ENCODE measurements at places on chromosomes 6 and 20.

GRCh38 chr6:84568971-84569370 lies 195.4 kb downstream of the TBX18 start:
- no peak for DNase-seq

- no peak for DNase-seq
Measured at GRCh38 chr6:128720891-128721290, 162.0 kb upstream of the LAMA2 start.

DNA sequence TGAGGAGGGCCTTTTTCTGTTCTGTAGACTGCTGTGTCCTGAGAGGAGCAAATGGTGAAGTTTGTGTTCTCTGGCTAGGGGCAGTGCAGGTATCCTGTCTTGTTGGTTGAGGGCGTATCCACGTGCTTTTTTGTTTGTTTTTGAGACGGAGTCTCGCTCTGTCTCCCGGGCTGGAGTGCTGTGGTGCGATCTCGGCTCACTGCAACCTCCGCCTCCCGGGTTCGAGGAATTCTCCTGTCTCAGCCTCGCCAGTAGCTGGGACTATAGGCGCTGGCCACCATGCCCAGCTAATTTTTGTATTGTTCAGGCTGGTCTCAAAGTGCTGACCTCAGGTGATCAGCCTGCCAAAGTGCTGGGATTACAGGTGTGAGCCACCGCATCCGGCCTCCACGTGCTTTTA lies 10.8 kb upstream of the PXDC1 start:
- DNase-seq, result no peak

DNA sequence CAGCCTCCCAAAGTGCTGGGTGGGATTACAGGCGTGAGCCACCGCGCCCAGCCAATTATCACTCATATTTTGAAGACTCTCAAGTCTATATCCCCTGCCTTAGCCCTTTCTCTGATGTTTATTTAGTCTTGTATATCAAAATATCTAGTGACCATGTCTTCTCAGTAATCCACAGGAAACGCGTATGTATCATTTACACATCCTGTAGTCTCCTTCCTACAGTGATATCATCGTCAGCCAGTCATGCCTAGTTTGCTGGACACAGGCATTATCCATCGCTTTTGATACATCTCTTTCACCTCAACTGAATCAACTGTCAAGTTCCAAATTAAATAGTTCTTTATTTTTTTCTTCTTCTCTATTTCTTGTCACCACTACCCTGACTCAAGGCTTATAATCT lies 223.7 kb downstream of the NKAIN2 start:
- DNase-seq, result no peak

DNA sequence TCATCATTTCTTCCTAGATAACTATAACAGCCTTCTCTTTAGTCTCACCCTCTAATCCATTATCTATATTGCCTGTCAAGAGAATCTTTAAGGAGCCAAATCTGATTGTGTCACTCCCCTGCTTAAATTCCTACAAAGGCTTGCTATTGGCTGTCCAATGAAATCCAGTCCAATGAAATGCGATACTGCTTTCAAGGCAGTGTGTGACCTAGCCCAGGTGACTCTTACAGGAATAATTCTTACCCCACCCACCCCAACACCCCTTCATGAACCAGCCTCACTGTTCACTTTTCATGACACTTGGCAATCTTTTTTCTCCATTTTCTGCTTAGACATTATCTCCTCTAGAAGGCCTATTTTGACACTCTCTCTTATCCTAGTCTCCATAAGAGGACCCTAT lies 163.3 kb upstream of the MARCKS start:
- no peak for DNase-seq

GRCh38 chr6:117607511-117607910 lies 5.2 kb upstream of the GOPC start:
- no peak for DNase-seq

- DNase-seq, result no peak
Measured at GRCh38 chr6:111011360-111012142, 29.7 kb downstream of the RPF2 start.

DNA sequence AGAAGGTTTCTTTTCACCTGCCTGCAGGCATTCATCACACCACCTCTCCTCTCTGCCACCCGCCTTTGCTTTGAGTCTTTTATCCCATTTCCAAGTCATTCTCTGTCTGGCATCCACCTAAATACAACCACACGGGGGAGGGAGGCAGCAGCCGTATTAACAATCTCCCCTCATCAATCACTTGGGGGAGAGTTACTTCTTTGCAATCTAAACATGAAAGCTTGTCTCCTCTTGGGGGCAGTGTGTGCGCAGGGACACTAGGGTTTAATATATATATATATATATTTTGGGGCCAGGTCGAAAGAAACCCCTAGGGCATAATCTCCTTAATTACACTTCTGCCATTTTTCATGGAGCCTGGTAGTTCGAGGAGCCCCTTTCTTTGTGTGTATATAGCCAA lies 214.5 kb downstream of the TSHZ2 start:
- DNase-seq, result no peak

GRCh38 chr20:45392733-45393132 lies 14.6 kb upstream of the TP53TG5 start:
- peak; percentile 6 for DNase-seq

DNA sequence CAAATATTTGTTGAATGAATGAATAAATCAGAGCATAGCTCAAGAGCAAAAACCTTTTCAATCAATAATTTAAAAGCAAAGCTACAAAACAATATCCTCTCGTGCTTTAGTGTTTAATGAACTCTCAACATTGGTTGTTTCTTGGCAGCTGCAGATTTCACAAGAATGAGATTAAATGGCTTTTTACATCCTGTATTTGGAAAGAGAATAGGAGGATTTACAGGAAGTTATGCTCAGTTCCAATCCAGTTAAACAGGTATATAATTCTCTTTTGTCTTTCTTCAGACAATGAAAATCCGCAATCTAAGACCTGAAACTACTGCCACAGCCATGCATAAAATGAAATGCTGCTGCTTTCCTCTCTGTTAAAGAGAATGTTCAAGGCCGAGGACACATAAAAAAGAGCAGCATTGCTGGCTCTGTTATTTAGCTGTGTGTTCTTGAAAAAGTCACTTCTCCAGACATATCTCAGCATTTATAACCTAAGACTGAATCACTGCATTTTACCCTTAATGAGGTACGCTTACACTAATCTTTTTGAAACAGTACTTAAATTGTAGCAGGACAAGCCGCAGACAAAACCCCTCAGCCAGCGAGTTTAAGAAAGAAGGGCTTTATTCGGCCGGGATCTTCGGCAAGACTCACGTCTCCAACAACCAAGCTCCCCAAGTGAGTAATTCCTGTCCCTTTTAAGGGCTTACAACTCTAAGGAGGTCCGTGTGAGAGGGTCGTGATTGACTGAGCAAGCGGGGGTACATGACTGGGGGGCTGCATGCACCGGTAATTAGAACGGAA lies 3.6 kb downstream of the C6orf52 start:
- DNase-seq, result no peak

- DNase-seq, result no peak
Measured at GRCh38 chr6:49564552-49564951, 14.1 kb downstream of the C6orf141 start.

DNA sequence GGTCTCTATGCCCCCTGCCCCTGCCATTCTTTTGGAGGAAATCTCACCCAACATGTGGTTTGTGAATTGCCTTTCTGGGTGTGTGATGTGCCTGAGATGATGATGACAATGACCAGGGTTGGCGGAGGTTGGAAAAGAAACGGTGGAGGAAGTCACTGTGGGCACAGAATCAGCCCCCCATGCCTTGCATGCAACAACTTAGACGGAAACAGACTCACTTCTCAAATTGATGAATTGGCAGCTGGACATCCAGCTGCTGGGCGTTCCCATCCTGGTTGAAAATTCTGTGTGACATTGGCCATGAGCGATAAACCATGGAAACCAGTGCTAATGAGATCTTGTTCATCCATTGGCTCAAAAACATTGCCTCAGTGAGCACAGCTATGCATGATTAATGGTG lies 95.8 kb upstream of the LY86 start:
- DNase-seq, result no peak

DNA sequence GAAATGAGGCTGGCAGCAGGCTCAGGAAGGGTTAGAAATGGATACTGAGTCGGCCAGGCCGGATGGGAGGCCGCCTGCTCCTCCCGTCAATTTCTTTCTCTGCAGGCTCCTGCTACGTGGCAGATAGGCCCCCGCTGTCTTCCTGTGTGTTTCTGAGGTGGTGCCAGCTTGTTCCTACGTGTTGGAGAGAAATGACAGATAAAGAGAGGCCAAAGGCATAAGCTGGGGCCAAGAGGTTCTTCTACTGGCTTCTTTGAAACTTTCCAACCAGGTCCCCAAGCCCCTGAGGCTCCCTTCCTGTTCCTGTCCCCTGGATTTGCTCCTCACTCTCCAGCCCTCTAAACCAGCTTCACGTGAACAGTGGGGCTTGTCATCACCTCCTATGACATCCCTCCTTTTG lies 76.8 kb downstream of the TCP11 start:
- DNase-seq, result no peak

- no peak for DNase-seq
Measured at GRCh38 chr6:14316651-14317386, 199.2 kb downstream of the CD83 start.

DNA sequence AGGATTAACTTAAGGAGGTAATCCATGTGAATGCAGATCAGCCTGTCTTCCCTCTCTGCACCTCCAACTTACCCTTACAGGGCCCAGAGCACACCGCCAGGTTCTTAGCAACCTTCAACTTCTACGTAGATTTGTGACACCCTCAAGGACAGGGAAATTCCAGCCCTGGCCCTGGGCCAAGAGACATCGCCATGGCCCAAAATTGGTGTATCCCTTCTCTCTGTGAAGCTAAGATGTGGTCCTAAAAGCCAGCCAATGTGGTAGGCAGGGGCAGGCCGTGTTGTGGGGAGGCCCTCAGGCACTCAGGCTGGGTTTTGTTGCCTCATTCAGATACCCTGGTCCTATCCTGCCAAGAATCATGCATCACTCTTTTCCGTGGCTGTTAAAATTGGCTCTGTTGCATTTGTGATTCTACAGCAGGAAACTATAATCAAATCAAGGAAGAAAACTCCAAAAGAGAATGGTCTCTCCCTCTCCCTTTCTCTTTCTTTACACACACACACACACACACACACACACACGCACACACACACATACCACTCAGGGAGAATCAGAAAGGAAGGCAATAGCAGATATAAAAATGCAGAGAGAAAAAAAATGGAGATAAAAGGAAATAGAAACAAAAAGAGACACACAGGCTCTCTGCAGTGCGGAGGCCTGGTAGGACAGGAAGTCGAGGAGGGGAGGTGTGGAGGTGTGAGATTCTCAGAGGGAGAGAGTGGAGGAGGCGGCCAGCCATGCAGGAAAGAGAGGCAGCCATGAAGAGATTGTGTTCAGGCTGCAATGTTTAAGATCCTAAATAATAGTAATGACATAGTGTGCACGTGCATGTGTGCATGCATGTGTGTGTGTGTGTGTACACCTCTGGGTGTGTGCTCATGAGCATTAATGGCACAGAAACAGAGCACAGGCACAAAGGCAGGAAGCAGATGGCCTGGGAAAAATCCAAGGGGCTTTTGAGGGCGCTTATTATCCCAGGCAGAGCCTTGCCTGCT lies 201.8 kb upstream of the LRFN2 start:
- DNase-seq, result no peak

DNA sequence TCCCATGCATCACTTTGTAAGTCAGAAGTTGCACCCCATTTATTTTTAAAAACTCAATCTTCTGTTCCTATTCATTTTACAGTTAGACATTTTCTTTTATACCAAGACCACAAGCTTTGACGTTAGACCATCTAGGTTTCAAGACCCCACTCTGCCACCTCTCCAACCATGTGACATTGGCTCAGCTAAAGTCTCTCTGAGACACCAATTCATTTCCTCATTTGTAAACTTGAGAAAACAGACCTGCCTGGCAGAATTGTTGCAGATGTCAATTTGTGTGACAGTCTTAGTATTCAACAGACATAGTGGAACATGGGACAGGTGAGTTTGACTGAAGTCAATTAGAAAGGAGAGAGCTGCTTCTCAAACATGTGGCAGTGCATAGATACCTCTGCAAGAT lies 55.6 kb upstream of the CSE1L start:
- DNase-seq, result no peak

- no peak for DNase-seq
Measured at GRCh38 chr6:98254624-98255023, 579.8 kb upstream of the POU3F2 start.

DNA sequence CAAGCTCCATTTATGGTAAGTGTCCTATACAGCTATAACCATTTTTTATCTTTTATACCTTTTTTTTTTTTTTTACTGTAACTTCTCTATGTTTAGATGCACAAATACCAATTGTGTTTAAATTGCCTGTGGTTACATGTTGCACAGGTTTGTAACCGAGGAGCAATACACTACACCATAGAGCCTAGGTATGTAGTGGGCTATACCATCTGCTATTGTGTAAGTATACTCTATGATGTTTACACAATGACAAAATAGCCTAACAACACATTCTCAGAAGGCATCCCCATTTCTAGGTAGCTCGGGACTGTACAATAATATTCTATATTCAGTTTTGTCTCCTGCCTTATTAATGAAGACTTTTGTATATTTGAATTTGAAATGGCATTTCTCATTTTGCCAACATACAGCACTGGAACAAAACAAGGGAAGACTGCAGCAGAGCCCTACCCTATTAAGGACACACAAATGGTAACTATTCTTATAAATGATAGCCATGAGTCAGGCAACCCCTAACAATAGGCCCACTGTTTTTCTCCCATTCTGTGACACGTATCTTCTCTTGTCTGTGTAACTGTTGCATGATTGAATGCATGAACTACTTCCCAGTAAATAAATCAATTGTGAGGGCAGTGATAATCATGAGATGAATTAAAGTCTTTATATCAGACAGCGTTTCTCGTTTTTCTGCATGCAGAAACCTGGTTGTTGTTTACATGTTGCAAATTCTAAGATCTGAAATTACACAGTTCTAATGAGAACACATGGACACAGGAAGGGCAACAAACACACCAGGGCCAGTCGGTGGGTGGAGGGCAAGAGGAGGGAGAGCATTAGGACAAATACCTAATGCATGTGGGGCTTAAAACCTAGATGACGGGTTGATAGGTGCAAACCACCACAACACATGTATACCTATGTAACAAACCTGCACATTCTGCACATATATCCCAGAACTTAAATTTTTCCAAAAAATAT lies 173.9 kb downstream of the EPM2A start:
- no peak for DNase-seq

GRCh38 chr20:18176318-18176785 lies 38.7 kb downstream of the KAT14 start:
- DNase-seq, result no peak

GRCh38 chr6:165662749-165663376 lies at the start of gene PDE10A:
PDE10A (minus strand) TSS chr6:165663241; CDS start chr6:165662811, 430 bp downstream.
- DNase-seq, result no peak

GRCh38 chr20:16803965-16804792 lies 56.0 kb downstream of the OTOR start:
- no peak for DNase-seq

Measured in vagina (tissue), 2 donors.